ENCODE measurements at places on chromosomes 6 and 20. TPM values are rescaled to one million over a fixed set of nuclear protein-coding genes. Genes with fewer than 3 reads are reported as not detected.

DNA sequence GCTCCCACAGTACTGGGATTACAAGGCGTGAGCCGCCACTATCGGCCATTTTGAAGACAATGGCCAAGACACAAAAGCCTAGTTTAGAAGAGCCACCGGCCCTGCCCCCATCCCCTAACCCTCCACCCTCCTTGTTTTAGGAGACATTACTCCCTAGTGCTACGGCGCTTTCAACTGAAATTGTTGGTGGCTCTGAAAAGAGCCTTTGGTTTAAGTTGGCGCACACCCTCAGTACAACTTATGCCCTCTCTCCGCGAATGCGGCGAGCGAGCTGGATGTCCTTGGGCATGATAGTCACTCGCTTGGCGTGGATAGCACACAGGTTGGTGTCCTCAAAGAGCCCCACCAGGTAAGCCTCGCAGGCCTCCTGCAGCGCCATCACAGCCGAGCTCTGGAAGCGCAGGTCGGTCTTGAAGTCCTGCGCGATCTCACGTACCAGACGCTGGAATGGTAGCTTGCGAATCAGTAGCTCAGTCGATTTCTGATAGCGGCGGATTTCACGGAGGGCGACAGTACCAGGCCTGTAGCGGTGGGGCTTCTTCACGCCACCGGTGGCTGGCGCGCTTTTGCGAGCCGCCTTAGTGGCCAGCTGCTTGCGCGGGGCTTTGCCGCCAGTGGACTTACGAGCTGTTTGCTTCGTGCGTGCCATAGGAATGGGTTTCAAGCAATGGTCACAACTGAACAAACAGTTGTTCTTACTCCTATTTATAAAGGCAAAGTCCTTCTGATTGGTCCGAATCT lies 114.9 kb upstream of the BTN3A2 start:
- no peak for DNase-seq

GRCh38 chr20:38927902-38928578 lies 1.8 kb downstream of the FAM83D start:
- DNase-seq: no peak

DNA sequence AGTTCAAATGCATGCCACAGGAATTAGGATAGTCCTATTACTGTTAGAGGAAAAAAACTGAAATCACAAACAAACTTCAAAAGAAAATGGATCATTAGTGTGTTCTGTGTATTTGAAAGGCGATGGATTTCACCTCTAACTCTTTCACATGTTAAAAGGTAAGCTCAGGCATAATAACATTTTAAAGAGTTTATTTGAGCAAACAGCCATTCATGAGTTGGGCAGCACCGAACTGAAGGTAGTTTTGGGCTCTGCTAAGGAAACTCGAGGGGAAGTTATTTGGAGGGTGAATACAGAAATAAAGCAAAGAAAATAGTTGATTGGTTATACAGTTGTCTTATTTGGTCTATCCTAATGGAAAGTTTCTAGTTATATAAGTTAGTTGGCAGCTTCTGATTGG lies 546.5 kb upstream of the POU3F2 start:
- no peak for DNase-seq

The CGA gene
- total RNA-seq: 30.3 TPM

The TRIM40 gene
- not detected for total RNA-seq

Data from type B pancreatic cell (in vitro differentiated cells).